ENCODE measurements at places on chromosomes 4 and X.

DNA sequence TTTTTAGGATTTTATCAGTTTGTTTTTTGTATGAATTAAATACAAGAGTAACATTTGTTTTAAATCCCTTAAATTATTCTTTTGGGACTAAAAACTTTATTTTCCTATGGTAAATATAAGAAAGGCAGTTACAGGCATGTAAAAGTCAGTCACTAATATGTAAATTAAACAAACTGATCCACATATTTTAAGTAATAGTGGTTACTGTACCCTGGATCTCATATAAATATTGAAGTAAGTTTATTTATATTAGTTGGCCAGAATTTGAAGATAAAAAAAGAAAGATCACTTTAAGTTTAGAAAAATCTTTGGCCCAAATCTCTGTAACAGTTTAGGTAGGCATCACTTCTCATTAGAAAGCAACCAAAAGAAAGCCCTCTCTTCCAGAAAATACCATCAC is 45.8 kb downstream of the LDB2 start:
- no peaks in the 10 kb centered on the region for H3K36me3 ChIP-seq
- H3K27me3 ChIP-seq: peaks cover 8% of the 10 kb centered on the region
- H3K27ac ChIP-seq: no peak overlapping the region
- H3K4me1 ChIP-seq: no peaks in the 10 kb centered on the region
- DNase-seq: no peak

DNA sequence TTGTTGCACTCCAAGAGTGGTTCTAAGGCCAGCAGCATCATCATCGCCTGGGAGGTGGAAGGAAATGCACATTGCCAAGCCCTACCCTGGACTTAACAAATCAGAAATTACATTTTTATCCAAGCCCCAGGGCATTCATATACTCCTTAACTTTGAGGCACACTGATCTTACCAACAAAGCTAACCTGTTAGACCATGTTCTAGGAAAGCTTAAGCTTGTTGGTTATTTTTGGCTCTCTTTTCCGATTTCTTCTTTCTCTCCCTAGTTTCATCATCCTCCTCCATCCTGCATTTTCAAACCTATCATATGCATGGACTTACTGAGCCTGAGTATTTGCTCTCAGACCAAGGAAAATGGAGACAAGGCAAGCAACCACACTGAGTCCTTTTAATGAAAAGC is 133.4 kb downstream of the OPHN1 start:
- no peak for DNase-seq
- H3K36me3 ChIP-seq: no peaks in the 10 kb centered on the region
- H3K27me3 ChIP-seq: peaks cover 23% of the 10 kb centered on the region

DNA sequence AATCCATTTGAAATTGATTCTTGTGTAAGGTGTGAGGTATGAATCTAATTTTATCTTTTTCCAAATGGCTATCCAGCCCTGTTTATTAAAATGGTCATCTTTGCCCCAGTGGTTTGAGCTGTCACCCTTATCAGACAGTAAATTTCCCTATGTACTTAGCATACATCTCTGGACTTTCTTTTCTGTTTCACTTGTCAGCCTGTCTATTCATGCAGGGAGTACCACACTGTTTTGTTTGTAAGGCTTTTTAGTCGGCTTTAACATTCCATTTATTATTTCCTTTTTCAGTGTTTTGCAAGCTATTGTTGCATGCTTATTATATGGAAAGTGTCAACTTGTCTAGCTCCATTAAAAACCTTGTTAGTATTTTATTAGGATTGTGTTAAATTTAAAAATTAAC is 155.8 kb downstream of the STAG2 start:
- H3K4me3 ChIP-seq: no peak overlapping the region
- H3K27me3 ChIP-seq: peaks cover 3% of the 10 kb centered on the region
- DNase-seq: no peak
- H3K36me3 ChIP-seq: no peaks in the 10 kb centered on the region
- peaks cover 4% of the 10 kb centered on the region for H3K4me1 ChIP-seq

DNA sequence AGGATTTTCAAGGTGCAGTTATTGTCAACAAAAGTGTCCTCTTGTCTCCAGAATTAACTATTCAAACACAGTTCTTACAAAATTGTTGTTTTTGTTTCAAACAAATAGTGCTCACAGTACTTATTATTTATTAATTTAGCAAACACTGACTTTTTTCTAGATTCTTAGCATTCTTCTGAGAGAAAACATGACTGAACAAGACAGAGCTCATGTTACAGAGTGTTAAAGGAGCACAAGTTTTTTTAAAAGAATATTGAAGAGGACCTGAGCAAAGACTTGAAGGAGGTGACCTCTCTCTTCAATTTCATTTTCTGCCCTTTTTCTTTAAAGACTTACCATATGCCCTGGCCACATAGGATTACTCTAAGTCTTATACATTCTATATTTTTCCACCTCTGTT is 2220.3 kb upstream of the AGA start:
- H3K27me3 ChIP-seq: no peaks in the 10 kb centered on the region
- H3K4me1 ChIP-seq: no peaks in the 10 kb centered on the region
- DNase-seq: no peak
- H3K36me3 ChIP-seq: no peaks in the 10 kb centered on the region
- no peak overlapping the region for H3K27ac ChIP-seq

GRCh38 chr4:18419780-18420179 is 398.2 kb upstream of the LCORL start:
- no peak for DNase-seq
- H3K27me3 ChIP-seq: no peaks in the 10 kb centered on the region
- H3K4me3 ChIP-seq: no peak overlapping the region
- H3K27ac ChIP-seq: no peak overlapping the region
- H3K36me3 ChIP-seq: no peaks in the 10 kb centered on the region
- no peaks in the 10 kb centered on the region for H3K4me1 ChIP-seq

- H3K4me3 ChIP-seq: no peak overlapping the region
- DNase-seq: peak; percentile 70
- peaks cover 7% of the 10 kb centered on the region for H3K27me3 ChIP-seq
- H3K4me1 ChIP-seq: peaks cover 7% of the 10 kb centered on the region
Observed at GRCh38 chrX:56248492-56248891, 16.3 kb downstream of the KLF8 start.

DNA sequence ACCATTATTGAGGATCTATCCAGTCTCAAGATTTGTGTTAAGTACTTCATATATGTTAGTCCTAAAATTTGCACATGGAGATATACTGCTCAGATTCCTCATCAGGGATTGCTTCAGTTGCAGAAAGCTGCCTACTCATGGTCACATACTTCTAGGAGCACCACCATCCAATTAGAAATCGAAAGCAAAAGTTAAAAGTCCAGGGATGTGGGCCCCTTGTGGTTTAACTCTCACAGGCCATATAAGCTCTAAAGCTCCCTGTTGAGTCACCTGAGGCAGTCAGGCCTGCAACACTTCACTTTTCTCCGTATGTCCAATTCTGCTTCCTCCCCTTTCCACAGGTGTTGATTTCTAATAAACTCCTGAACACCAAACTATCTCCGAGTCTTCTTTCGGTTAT is 84.2 kb downstream of the CNOT6L start:
- peak overlapping the region; percentile 75 for H3K4me3 ChIP-seq
- H3K4me1 ChIP-seq: peaks cover 66% of the 10 kb centered on the region
- no peak for DNase-seq
- no peaks in the 10 kb centered on the region for H3K27me3 ChIP-seq
- peaks cover 85% of the 10 kb centered on the region for H3K36me3 ChIP-seq

- H3K27me3 ChIP-seq: peaks cover 12% of the 10 kb centered on the region
- peaks cover 10% of the 10 kb centered on the region for H3K4me1 ChIP-seq
- H3K4me3 ChIP-seq: no peak overlapping the region
- no peaks in the 10 kb centered on the region for H3K36me3 ChIP-seq
- DNase-seq: no peak
Observed at GRCh38 chr4:10034136-10034535, 12.8 kb upstream of the SLC2A9 start.

DNA sequence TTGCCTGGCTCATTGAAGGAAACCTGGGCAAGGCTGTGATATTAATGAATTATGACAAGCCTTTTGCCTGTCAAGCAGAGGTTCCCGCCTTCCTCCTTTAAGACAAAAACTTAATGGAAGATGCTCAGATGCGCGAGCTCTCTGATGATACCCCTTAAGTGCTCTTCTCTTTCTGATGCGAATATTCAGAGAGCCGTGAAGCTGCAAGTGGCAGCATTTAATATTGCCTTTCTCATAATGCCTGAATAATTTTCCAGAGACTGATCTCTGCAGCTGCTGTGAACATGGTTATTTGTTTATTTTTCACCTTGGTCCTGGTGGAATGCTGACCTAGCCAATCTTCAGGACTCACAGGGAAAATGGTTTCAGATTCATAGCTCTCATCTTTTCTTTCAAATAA is 251.8 kb downstream of the TENM3 start:
- peaks cover 16% of the 10 kb centered on the region for H3K4me1 ChIP-seq
- no peak overlapping the region for H3K27ac ChIP-seq
- H3K36me3 ChIP-seq: no peaks in the 10 kb centered on the region
- H3K4me3 ChIP-seq: no peak overlapping the region
- DNase-seq: no peak
- H3K27me3 ChIP-seq: peaks cover 29% of the 10 kb centered on the region

- no peaks in the 10 kb centered on the region for H3K4me1 ChIP-seq
- no peak for DNase-seq
- H3K27me3 ChIP-seq: peaks cover 10% of the 10 kb centered on the region
Observed at GRCh38 chrX:130691576-130691975, 211.4 kb downstream of the ENOX2 start.

DNA sequence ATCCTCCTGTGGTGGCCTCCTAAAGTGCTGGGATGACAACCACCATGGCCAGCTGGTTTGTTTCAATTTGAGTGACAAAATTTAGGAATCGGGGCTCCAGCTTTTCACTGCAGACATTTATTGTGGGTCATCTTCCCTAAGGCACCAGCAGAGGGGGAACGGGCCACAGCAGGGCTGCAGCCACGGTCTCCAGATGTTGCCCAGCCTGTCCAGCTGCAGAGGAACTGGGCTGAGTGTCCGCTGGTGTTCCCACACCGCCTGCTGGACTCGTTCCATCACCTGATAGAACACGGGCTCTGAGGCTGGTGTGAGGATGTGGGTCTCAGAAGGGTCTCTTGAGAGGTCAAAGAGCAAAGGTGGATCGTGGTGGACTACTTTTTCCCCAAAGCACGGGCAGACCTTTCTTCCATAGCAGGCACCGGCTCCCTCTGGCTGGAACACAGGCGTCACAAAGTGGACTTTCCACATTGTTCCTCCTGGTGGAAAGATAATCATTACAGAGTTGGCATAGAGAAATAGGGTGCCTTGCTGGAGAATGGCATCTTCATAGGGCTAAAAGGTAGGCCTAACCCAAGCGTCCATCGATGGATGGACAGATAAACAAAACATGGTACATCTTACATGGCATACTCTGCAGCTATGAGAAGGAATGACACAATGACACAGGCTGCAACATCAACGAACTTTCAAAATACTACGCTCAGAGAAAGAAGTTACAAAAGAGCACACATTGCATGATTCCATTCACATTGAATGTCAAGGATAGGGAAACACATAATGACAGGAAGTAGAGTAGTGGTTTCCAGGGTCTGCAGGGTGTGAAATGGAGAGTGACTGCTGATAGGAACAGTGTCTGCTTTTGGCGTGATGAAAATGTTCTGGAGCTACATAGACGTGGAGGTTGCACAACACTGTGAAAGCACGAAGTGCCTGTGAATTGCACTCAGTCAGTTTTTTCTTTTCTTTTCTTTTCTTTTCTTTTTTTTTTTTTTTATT is 5.9 kb upstream of the ARSD start:
- H3K36me3 ChIP-seq: no peaks in the 10 kb centered on the region
- peaks cover 38% of the 10 kb centered on the region for H3K27me3 ChIP-seq
- no peaks in the 10 kb centered on the region for H3K4me1 ChIP-seq
- H3K27ac ChIP-seq: no peak overlapping the region

GRCh38 chr4:82247171-82247570 is 126.6 kb downstream of the HNRNPD start:
- DNase-seq: no peak
- H3K36me3 ChIP-seq: no peaks in the 10 kb centered on the region
- H3K4me1 ChIP-seq: peaks cover 4% of the 10 kb centered on the region
- no peak overlapping the region for H3K4me3 ChIP-seq

GRCh38 chr4:105657117-105657765 is 51.2 kb downstream of the INTS12 start:
- H3K27me3 ChIP-seq: peaks cover under 1% of the 10 kb centered on the region
- H3K36me3 ChIP-seq: no peaks in the 10 kb centered on the region
- no peaks in the 10 kb centered on the region for H3K4me1 ChIP-seq
- DNase-seq: no peak
- H3K27ac ChIP-seq: no peak overlapping the region
- H3K4me3 ChIP-seq: no peak overlapping the region

DNA sequence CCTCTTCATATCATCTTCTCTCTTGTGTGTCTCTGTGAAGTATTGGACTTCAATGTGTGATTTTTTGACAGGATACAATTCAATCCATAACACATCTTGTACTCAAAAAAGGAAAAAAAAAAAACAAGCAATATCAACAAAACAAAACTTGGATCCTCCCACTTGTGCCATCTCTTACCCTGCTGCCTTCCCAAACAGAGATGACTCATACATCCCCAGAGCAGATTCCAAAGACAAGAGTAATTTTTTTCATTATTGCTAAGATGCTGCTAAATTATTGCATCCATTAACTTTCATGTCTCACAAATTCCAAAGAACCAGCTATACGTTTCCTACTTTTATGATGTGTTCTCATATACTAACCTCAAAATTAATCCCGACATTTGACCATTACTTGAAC is 479.2 kb downstream of the GBA3 start:
- no peak overlapping the region for H3K4me3 ChIP-seq
- H3K36me3 ChIP-seq: no peaks in the 10 kb centered on the region
- H3K27ac ChIP-seq: no peak overlapping the region
- no peak for DNase-seq
- H3K27me3 ChIP-seq: no peaks in the 10 kb centered on the region
- H3K4me1 ChIP-seq: no peaks in the 10 kb centered on the region

DNA sequence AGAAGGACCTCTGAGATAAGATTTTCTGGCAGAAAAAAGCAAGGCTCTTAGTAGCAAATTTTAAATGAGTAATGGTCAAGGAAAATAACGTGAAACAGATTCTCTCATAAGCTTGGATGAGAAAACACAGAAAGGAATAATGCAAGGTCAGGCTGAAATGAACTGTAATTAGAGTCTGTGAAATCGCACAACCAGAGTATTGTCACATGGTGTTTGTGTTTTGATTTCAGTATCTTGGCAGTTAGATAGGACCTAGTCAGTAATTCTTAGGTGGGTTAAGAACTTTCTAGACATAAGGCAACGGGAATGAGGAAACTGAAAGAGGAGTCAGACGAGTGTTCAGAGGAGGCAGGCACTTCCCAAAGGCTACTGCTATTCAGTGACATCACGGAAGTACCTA is 34.6 kb downstream of the LIMCH1 start:
- no peak overlapping the region for H3K4me3 ChIP-seq
- no peak for DNase-seq
- H3K4me1 ChIP-seq: no peaks in the 10 kb centered on the region
- H3K27ac ChIP-seq: no peak overlapping the region

DNA sequence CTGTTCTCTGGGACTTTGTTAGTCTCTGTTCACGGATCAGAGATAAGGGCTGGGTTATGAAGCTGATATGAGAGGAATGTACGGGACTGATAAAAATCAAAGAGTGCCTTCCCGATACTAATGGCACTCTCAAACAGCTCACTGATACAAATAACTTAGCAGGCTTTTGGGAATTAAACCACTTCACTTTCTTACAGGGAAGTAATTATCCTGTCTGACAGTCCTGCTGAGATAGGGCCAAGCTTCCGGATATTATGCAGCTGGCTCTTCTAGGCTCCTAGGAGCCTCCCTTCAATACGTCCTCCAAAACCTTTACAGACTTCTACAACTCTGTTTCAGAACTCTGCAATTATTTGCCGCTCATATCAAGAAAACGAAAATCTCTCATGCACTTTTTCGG is 418.0 kb downstream of the NLGN4X start:
- H3K27me3 ChIP-seq: no peaks in the 10 kb centered on the region
- H3K36me3 ChIP-seq: no peaks in the 10 kb centered on the region
- DNase-seq: no peak
- H3K4me1 ChIP-seq: no peaks in the 10 kb centered on the region
- no peak overlapping the region for H3K4me3 ChIP-seq
- no peak overlapping the region for H3K27ac ChIP-seq
